ENCODE measurements at places on chromosomes 16 and 17.
A peak's percentile ranks its signal among the peaks of the same experiment; 100 is the strongest.

- DNase-seq = no peak
These were observed 17.8 kb downstream of the TSPOAP1 start for GRCh38 chr17:58310511-58311428.

DNA sequence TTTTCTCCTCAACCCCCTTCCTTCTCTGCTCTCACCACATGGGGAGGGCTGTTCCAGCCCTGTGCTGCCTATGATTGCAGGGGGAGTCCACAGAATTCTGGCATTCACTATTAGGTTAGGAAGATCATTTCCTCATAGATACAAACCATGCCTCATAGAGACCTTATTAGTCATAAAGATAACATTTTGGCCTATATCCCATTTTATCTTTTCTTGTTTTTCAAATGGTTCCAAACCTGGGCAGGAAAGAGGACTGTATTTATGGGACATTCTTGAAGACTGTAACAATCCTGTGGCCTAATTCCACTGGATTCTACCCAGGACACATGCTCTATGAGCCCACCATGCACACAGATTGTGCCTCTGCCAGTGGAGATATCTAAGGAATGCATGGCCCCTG lies 51.7 kb downstream of the ASIC2 start:
- DNase-seq = no peak

DNA sequence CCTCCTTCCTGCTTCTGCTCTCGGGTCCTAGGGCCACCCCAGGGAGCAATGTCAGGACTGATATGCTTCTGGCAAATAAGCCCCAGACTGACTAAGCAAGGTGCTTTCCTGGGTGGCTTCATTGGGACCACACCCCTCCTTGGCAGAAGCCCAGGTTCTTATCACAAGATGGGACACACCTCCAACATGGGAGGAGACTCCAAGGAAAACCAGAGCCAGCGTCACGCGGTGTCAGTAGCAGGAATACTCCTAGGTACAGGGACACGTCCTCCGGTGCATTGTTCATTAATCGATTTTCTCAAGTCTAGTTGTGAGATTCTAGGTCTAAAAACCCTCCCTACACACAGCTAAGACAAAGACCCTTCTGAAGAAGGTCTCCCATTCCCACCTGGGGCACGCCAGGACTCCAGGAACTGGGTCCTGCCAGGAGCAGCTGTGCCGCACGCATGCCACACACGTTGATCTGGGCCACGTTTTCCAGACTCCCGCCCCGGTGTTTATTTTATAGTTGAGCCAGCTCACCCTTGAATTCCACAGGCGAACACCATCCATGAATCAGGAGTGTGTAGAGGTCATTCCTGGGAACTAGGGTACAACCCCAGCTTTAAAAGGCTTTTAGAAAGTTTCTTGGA lies 30.8 kb downstream of the FA2H start:
- peak; percentile 81 for DNase-seq

DNA sequence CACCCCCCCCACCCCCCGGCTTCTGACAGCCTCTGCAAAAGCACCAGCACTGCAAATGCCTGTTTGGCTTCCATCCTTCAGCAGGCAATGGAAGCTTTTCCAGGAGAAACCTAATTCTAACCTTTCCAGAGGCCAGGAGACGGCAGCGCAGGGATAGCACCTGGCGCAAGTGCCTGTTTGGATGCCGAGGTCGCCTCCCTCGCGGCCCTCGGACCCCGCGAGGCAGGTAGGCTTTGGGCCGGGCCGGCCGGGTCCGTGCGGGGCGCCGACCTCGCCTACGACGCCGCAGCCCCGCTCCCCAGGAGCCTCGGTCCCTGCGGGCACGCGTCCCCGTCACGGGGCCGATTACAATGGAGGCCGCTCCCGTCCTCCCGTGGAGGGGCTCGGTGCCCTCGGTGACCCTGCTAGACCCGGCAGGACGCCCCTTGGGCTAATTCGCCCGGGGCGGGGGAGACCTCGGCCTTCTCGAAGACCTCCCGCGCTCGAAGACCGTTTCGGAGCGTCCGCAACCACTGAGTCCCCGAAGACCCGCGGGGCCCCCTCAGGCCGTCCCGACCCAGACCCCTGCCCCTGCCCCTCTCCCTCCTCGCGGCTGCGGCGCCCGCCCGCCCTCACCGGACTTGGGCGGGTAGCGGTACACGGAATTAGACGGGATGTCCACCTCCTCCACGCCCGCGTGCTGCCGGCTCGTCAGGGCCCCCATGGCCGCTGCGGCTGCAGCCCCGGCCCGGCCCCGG lies 587 bp downstream of the RNF157 start:
- no peak for DNase-seq

GRCh38 chr16:87464691-87465300 lies 28.0 kb downstream of the ZCCHC14 start:
- DNase-seq = no peak

DNA sequence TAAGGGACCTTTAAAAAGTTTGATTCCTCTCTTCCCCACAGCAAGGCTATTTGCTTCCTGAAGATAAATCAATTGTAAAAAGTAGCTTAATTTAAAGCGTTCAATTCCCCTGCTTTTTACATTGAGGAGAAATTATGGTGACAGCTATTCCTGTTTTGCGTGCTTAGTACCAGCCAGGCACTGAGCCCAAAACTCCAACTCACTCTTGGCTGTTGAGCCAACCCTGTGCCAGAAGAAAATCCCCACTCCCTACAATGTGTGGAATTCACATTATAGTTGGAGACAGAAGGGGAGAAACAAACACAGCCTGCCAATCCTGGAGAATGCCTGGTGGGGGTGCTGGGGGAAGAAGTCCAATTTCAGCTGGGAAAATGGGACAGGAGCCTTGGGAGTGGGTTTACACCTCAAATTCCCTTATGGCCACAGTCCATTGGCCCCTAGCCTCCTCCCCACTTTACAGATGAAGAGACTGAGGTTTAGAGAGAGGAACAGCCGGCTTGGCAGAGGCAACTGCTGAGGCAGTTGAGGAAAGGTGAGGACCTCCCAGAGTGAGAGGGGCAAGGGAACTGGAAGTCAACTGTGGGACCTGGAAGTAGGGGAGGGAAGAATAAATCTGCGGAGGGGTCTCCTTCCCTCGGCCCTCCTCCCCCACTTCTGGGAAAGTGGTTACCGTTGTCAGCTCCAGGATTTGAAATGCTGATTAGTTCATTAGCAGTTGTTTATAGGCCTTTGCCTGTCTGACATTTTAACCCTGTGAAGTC lies 26.1 kb downstream of the CDH1 start:
- no peak for DNase-seq

- DNase-seq = peak; percentile 73
These were observed 46.6 kb downstream of the STH start for GRCh38 chr17:46045639-46046038.

- no peak for DNase-seq
These were observed 17.9 kb upstream of the SPN start for GRCh38 chr16:29644973-29645693.

DNA sequence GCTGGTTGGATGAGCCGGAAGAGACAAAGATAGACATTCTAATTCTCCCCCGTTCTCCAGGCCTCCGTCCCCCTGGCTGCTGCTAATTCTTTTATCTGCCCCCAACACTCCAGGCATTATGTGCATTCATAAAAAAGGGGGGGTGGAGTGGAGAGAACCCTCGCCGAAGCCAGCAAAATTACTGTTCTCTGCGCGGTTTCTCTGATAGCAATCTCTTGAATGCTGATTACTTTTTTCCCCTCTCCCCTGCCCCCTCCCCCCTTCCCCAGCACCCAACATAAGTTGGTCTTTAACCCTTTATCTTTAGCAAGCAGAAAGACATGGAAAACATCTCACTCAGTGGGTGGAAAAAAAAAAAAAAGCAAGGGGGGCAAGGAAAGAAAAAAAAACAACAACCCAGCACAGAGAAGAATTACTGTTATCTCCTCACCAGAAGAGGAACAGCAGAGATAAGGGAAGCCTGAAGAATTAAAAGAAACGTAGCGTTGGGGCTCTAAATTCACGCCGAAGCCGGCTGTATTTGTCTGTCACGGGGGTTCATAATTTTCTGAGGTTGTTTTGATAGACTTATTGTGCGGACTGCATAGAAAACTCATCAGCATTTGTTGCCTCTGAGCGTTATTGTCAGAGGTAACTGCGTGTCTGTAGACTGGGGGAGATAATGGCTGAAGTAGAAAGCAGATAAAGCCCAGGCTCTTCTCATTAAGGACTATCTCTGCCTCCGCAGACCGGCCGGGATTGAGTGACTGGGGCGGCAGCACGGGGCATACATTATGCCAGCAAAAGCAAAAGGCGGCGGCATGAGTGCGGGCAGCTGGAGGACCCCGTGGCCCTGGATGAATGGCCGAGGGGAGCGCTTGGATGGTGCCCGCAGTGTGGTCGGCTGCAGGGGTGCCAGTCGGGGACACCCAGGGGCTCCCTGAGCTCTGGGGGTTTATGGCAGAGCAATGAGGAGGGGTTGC lies 126.9 kb downstream of the MRM1 start:
- DNase-seq = no peak

DNA sequence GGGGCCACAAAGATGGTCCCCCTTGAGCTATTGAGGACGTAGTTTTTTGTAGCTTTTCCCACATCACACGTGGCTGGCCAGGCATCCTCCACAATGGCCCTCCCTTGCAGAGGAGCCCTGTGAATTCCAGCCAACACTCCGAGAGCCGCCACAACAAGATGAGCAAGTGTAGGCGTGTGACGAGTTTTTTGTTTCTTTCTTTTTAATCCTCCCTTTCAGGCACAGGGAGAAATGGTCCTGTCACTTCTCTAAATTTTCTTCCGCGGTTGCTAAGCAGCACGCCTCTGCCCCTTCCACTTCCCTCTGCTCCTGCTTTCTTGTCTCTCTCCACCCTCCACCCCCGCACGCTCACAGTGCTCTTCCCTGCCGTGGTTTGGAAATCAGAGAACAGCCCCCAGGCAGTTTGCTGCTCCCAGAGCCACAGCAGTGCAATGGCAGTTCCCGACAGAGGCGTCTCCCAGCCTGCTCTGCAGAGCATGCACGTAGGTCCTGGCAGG lies 68.0 kb upstream of the MRTFB start:
- peak; percentile 16 for DNase-seq

GRCh38 chr17:76383546-76384221 lies 725 bp upstream of the SPHK1 start:
- DNase-seq = no peak

DNA sequence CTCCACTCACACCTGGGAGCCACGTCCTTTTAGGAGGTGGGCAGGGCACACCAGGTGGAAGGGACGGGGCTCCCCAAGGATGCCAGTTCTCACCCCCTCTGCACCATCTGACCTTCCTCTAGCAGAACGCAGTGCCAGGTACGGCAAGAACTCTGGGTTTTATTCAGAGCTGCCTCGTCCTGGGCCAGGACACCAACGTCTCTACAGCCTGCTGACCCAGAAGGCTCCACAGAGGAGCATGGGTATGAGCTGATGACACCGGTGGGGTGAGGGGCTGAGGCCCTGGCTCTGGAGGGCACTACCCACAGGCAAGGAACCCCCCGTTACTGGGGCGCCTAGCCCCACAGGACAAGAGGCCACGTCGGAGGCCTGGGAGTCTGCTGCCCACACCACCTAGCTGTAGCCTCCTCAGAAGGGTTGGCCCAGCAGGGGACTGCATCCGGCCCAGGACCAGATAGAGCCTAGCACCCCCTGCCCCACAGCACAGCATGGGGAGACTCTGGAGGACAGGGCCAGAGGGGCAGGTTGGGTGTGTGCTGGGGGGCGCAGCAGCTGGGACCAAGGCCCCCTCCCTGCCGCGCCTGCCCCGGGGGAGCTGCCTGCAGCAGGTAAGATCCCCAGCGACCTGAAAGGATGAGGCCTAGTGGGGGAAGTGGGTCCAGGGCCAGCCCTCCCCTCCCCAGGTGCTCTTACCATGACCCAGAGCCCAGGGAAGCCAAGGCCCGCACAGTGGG lies 13.9 kb downstream of the BCAR1 start:
- DNase-seq = no peak

DNA sequence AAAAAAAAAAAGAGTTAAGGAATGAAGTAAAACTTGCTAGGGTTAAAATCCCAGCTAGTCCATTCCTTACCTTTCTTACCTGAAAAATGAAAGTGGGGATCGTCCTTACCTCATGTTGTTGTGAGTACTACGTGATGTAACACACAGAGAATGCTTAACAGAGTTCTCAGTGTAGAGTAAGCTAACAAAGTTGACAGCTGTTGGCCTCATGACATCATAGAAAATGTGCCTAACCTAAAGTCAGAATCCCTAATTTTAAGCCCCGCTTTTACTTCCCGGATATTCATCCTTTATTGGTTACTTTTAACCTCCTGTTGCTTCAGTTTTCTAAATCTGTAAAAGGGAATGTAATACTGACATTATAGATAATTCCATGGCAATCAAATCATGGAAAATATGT lies 505.8 kb upstream of the HSBP1 start:
- no peak for DNase-seq

- no peak for DNase-seq
These were observed 256.3 kb upstream of the SDK2 start for GRCh38 chr17:73900516-73900915.

- no peak for DNase-seq
These were observed 1.2 kb downstream of the GPRC5B start for GRCh38 chr16:19883296-19883965.

DNA sequence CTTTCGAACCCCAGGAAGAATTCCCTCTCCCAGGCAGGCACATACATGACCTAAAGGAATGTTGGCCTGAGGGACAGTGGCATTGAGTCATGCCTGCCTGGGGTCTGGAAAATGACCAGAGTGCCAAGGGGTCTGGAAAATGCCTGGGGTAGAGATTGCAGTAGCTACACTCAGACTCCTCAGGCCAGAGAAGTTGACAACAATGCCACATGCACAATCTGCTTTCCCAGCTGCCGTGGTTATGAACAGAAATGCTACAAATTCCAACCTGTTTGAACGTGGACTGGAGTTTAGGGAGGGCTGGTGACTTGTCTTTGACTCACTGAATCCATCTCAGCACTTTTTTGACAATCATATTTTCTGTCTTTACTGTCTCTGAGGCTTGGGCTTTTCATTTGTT lies 250.0 kb downstream of the ABCC12 start:
- no peak for DNase-seq

GRCh38 chr17:32933881-32934280 lies 5.9 kb downstream of the TMEM98 start:
- DNase-seq = no peak

DNA sequence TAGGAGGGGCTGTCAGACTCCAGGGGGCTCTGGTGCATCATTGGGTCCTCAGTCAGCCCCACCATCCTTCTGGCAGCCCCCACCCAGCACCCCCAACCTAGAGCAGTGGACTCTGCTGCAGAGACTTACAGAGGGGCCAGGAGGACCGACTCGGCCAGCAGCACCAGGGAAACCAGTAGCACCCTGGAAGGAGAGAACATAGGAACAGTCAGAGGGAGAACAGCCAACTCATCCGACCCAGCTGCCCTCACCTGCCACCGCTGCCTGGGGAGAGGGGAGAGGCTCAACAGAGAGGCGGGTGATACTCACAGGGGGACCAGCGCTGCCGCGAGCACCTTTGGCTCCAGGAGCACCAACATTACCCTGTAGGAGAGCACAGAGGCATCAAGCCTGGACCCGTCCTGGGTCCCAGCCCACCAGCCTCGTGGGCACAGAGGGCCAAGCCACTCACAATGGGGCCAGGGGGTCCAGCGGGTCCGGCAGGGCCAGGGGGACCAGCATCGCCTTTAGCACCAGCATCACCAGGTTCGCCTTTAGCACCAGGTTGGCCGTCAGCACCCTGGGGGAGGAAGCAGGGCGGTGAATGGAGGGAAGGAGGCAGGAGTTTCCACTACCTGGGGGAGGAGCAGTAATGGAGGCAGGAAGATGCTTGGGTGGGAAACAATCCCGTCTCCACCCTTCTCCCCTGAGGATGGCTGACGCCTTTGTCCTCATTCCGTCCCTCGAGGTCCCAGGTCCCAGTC lies 11.7 kb downstream of the COL1A1 start:
- DNase-seq = no peak

Measured in NCI-H510A treated with DMSO at 0.1 percent for 48 hours (cell line).